Karpas-422 (cell line): ENCODE measurements at places on chromosomes 2 and 18.

GRCh38 chr2:215020283-215020682 lies 118.1 kb downstream of the ABCA12 start:
- no peak for DNase-seq

GRCh38 chr2:28601616-28602015 lies 105.8 kb downstream of the PLB1 start:
- no peak for DNase-seq

DNA sequence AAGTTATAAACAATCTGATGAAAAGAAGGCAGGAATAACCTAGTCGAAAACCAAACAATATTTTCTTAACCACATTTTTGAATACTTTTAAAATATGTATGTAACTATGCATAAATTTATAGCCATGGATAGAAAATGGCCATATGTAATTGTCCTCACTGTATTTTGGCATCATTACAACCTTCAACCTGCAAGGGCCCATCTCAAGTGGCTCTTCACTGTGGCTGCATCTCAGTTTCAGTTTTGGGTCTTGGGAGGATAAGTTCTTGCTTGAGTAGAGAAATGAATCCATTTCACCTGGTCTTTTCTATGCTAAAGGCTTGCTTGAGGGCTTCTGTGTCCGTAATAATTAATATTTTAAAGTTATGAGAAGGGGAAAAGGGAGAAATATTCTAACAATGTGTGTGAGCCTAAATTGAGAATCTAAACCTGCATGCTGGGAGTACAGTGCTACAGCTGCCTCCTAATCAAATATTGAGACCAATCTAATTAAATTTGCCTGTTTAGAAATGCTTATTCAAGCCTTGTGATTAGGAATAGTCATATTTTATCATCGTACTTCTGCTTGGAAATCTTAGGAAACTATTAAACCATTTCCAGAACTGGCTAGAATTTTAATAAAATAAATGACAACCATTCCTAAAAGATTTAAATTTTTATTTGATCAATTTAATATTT lies 92.5 kb downstream of the EML4 start:
- DNase-seq, result no peak

- DNase-seq, result no peak
These were observed 49.2 kb upstream of the CDC42EP3 start for GRCh38 chr2:37720533-37721200.

DNA sequence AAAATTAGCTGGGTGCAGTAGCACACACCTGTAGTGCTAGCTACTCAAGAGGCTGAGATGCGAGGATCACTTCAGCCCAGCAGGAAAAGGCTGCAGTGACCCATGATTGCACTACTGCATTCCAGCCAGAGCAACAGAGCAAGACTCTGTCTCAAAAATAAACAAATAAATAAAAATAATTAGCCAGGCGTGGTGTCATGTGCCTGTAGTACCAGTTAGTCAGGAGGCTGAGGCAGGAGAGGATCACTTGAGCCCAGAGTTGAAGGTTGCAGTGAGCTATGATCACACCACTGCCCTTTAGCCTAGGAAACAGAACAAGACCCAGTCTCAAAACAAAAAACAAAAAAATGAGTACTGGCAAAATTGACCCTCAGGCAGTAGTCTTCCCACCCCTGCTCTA lies 61.9 kb upstream of the PPP1CB start:
- DNase-seq, result no peak

GRCh38 chr2:121335294-121336290 lies 50.6 kb upstream of the TFCP2L1 start:
- no peak for DNase-seq

DNA sequence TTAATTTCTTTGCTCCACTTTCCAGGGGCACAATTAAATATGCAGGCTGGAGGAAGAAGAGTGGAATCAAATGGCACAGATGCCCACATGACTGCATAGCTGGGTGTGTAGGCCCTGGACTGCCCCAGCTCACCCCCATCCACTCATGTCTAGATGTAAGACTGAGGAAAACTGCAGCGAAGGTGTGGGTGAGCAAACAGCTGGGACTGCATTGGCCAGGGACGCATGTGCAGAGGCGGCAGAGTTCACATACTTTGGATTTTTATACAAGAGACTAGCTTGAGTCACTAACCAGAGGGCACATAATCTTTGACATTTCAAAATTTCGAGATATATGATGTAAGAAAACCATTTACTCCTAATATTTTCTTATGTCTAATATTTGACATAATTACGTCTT lies 60.1 kb downstream of the SPIRE1 start:
- no peak for DNase-seq

DNA sequence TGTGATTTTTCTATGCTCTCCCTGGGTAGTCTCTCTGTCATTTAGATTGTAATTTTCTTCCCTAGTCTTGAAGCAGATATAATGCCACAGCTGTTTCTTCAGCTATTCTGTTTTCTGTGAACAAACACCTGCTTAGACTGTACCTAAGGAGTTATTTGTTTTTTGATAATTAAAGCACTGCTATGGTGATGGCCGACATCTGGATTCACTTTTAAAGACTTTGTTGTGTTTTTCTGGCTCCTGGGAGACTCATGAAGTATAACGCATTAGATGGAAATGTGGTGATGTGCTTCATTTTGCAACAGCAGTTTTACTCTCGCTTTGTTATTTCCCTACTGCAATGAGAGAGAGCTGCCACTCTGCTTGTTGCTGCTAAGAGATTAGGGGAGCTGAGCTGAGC lies 15.7 kb upstream of the C2orf69 start:
- DNase-seq, result no peak

- DNase-seq, result no peak
These were observed 11.6 kb downstream of the KANSL3 start for GRCh38 chr2:96626553-96626942.

GRCh38 chr2:69163109-69163508 lies 150.1 kb downstream of the ANTXR1 start:
- DNase-seq, result peak; percentile 65

DNA sequence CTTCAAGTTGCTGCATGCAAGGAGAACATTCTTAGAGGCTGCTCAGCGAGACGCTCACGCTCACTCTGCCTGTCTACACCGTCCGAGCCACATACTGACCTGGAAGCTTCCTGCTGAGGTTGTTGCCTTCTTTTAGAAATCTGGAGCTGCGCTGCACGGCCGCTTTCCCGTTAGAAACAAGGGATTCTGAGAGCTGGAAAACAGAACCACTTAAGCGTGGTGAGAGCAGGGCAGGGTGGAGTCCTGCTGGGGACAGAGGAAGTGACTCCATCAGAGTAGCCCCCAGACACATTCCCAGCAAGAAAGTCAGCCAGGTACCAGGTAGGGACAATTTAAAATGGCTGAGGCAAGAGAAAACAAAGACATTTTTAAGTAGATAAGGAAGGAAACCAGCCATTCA lies 135.2 kb downstream of the LAMA1 start:
- DNase-seq, result no peak

DNA sequence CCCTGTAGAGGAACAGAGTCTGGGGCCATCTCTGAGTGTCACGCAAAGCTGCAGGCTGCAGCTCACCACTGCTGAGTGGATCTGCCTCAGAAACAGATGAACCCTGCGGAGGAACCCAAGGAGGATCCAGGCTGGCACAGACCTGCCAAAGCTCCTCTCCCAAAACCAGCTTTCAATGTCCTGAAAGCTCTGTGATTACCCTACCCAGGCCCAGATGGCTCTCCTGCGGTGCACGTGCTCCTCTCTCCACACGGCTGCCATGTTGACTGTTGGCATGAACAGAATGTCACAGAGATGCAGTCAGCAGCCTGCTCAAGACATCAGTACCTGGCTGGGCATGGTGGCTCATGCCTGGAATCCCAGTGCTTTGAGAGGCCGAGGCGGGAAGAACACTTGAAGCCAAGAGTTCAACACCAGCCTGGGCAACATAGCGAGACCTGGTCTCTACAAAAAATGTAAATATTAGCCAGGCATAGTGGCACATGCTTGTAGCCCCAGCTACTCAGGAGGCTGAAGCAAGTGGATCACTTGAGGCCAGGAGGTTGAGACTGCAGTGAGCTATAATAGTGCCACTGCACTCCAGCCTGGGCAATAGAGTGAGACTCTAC lies 216.8 kb downstream of the MGAT5 start:
- no peak for DNase-seq

- no peak for DNase-seq
These were observed 33.2 kb downstream of the LAMA1 start for GRCh38 chr18:7084080-7085065.

DNA sequence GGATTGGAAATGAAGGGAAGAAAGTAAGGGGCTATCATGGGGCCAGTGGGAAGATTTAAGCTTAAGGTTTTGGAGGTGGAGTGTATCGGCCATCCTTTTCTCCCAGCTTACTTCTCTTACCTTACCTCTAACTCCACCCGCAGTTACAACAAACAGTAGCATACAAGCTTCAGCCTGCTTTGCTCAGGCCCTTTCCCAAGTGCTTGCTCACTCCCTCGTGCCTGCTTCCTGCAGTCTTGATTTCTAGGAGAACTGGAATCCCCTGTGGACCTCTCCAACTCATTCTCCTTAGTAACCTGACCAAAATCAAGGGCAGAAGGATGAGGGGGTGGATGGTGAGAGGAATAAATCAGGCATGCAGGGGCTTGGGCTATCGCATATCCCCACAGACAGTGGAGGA lies 5.8 kb upstream of the LYG2 start:
- no peak for DNase-seq

- no peak for DNase-seq
These were observed 61.1 kb downstream of the VWC2L start for GRCh38 chr2:214471990-214472389.

- DNase-seq, result no peak
These were observed 89.7 kb upstream of the COL3A1 start for GRCh38 chr2:188884517-188884916.

DNA sequence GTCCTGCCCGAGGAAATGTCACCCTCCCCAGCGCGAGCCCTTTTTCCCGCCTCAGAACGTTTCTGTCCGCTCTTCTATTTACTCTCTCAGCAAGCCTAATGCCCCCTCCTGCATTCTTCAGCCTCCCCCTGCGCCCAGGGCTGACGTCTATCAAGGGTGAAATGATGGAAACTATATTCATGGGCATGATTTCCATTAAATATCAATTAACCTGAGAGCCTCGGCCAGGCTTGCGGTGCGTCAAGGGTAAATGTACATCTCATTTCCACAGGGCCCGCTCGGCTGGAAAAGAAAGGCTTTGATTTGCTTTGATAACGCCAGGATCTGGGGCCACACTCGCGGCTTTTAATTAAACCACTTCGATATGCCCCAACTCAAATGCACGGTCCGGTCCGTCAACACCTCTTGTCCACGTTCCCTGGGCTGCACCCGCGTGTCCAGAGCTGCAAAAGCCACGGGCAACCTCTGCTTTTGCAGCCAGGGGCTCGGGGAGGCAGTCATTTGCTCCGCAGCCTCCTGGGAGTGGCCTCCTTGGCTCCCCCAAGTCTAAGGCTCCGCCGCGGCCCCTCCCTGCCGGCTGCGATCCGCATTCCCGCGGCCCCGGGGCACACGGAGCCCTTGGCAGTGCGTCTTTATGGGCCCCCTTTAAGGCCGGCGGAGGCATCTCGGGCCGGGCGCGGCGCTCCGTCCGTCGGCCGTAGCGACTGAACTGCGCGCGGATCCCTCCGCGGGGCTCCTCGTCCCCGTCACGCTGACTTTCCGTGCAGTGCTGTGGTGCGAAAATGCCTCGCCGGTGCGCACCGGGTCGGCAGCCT lies at the start of gene HOXD8:
TSS of gene HOXD8 (plus strand) at position 724 of the 815 bp plus-strand sequence. CDS start 662 bp downstream, outside the sequence.
- no peak for DNase-seq

GRCh38 chr2:31192396-31192795 lies 24.9 kb downstream of the CAPN14 start:
- no peak for DNase-seq

GRCh38 chr2:207319316-207319715 lies 153.6 kb upstream of the KLF7 start:
- no peak for DNase-seq

GRCh38 chr2:190436557-190436956 lies 28.4 kb downstream of the MFSD6 start:
- DNase-seq, result no peak

DNA sequence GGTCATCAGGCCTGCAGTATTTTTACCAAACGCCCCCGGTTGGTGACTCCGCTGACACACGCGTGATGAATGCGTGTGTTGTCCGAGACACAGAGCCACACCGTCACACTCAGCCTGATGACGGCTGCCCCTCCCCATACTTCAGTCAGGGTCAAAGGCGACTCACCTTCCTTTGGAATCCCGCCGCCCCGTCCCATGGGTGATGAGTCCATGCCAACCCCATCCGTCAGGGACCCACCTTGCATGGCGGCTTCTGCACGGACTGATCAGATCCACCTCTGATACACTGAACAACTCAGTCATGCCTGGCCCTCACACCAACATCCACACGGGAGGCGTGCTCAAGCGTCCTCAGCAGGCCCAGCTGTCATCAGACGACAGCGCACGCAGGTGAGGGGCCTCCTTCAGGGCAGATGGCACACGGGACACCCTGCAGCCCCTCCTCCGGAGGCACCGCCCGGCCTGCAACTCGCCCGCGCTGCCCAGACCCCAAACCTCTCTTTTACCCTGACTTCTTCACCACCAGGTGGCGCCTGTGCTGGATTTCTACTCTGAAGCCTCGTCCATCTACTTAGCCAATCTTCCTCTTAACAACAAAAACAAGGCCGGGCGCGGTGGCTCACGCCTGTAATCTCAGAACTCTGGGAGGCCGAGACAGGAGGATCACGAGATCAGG lies 89.2 kb downstream of the ZNF516 start:
- peak; percentile 95 for DNase-seq

- DNase-seq, result no peak
These were observed 195.6 kb downstream of the AGAP1 start for GRCh38 chr2:235689427-235689853.

DNA sequence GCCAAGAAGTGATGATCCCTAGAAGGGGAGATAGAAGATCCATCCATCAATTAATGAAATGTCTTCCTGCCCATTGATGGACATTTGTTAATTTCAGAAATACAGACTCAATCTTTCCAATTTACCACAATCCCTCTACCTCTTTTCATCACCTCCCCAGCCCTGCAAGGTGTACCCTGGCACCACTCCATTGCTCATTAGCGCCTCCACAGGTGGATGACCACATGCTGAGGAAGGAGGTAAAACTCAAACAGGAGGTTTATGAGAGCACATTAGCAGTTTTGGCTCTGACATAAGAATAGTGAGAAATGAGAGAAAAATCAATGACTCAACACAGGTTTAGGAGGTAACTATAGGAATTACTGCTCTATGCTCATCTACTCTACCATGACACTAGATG lies 208.0 kb downstream of the C1D start:
- peak; percentile 78 for DNase-seq

GRCh38 chr18:23671564-23671963 lies 8.9 kb upstream of the ANKRD29 start:
- DNase-seq, result no peak
